ENCODE measurements at places on chromosomes 6 and 20.

GRCh38 chr6:46584586-46584985, 68.0 kb downstream of the CYP39A1 start:
- DNase-seq = no peak

GRCh38 chr6:157541618-157542413, 160.8 kb downstream of the ZDHHC14 start:
- DNase-seq = no peak

GRCh38 chr6:12030993-12031550, 19.0 kb downstream of the HIVEP1 start:
- DNase-seq = no peak

- DNase-seq = no peak
These were observed 24.6 kb downstream of the RBM38 start for GRCh38 chr20:57415771-57416170.

DNA sequence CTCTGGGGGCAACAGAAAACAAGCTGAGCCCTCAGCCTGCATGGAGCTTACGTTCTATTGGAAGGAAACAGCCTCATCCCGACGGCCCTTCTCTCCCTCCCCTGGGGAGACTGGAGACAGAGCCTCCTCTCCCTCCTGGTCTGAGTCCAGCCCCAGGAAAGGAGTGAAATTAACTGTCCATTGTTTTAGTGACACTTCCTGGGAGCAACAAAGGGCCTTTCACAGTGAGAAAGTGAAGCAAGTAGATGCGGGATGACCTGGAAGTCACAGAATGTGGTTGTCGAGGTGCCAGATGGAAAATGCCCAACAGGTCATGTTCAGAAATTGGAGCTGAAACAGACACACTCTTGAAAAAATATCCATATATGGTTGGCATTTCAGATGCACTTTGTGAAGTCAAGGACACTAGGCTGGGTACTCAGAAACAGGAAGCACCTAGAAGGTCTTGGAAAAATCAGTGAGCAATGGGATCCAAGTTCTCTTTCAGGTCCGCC, 77.8 kb downstream of the TFAP2C start:
- DNase-seq = no peak

GRCh38 chr6:169130113-169130512, 123.5 kb downstream of the THBS2 start:
- no peak for DNase-seq

DNA sequence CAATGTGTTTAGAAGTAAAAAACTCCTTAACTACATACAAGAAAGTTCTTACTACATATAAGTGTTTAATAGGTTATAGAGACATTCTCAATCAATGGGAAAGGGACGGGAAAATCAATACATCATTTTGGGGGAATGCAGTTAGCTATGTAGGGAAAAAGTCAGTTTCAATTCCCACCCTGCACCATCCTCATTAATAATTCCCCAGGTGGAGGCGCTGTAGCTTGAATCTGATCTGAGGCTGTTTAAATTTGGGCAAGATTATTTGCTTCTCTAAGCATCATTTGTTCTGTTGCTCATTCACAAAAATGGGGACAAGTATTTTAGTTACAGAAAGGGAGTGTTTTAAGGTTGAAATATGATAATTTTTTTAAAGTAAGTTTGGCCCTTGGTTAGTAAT, 19.1 kb downstream of the OLIG3 start:
- DNase-seq = no peak

GRCh38 chr6:63910863-63911551, 275.4 kb downstream of the PHF3 start:
- DNase-seq = no peak

GRCh38 chr6:63573076-63573898, 1.0 kb downstream of the LOC128125822 start:
- DNase-seq = peak; percentile 57

GRCh38 chr6:147283460-147283859, 79.2 kb downstream of the STXBP5 start:
- no peak for DNase-seq

- no peak for DNase-seq
These were observed 66.0 kb upstream of the STX16 start for GRCh38 chr20:58584881-58585752.

DNA sequence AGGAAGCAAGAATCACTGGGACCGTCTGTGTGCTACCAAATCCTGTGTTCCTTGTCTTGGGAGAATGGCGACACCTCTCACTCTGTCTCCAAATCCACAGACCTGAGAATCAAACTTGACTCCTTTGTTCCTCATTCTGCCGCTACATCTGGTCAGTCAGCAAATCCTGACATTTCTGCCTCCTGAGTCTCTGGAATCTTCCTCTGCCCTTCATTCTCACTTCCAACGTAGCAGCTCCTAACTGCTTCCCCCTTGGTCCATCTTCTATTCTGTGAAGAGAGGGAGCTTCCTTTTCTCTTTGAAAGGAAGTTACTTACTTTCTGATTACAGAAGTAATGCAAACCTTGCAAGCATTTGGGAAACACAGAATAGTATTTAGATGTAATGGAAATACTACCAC, 37.7 kb downstream of the SYTL3 start:
- DNase-seq = no peak

GRCh38 chr6:167733740-167734661, 92.7 kb upstream of the AFDN start:
- DNase-seq = no peak

- no peak for DNase-seq
These were observed 7.6 kb upstream of the TMC2 start for GRCh38 chr20:2528671-2529271.

GRCh38 chr20:35837577-35838195, 65.9 kb downstream of the PHF20 start:
- DNase-seq = no peak

- DNase-seq = no peak
These were observed 99.7 kb upstream of the ZNF217 start for GRCh38 chr20:53693262-53693871.

GRCh38 chr6:147528511-147529145, 20.1 kb downstream of the SAMD5 start:
- no peak for DNase-seq

DNA sequence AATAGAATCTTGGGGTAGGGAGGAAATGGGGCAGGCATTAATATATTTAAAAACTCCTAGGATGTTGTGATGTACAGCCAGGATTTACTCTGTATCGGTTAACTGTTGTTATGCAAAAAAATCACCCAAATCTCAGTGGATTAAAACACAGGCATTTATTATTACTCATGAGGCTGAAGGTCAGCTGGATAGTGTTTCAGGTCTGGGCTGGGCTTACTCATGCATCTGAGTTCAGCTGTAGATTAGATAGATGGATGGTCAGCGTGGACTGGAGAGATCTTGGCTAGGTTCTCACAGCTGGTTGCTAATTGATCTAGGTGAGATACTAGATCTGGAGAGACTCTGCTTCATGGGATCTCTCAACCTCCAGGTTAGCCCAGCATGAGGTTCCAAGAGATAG, 131.4 kb downstream of the BTBD3 start:
- DNase-seq = no peak

GRCh38 chr20:62970307-62971210, 18.1 kb downstream of the SLC17A9 start:
- no peak for DNase-seq

DNA sequence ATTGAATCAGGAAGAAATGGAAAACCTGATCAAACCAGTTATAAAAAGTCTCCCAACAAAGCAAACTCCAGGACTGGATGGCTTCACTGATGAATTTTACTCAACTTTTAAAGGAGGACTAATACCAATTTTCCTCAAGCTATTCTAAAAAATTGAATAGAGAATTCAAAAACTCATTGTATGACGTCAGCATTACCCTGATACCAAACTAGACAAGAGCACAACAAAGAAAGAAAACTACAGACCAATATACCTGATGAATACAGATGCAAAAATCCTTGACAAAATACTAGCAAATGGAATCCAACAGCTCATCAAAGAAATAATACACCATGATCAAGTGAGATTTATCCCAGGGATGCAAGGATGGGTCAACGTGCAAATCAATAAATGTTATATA, 172.9 kb downstream of the FNDC1 start:
- no peak for DNase-seq

DNA sequence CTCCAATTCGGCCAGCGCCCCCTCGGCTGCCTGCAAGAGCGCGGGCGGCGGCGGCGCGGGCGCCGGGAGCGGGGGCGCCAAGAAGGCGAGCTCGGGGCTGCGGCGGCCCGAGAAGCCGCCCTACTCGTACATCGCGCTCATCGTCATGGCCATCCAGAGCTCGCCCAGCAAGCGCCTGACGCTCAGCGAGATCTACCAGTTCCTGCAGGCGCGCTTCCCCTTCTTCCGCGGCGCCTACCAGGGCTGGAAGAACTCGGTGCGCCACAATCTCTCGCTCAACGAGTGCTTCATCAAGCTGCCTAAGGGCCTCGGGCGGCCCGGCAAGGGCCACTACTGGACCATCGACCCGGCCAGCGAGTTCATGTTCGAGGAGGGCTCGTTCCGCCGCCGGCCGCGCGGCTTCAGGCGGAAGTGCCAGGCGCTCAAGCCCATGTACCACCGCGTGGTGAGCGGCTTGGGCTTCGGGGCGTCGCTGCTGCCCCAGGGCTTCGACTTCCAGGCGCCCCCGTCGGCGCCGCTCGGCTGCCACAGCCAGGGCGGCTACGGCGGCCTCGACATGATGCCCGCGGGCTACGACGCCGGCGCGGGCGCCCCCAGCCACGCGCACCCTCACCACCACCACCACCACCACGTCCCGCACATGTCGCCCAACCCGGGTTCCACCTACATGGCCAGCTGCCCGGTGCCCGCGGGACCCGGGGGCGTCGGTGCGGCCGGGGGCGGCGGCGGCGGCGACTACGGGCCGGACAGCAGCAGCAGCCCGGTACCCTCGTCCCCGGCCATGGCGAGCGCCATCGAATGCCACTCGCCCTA, 963 bp downstream of the FOXF2 start:
- DNase-seq = no peak

GRCh38 chr20:48470141-48470540, 357.7 kb downstream of the PREX1 start:
- DNase-seq = no peak

DNA sequence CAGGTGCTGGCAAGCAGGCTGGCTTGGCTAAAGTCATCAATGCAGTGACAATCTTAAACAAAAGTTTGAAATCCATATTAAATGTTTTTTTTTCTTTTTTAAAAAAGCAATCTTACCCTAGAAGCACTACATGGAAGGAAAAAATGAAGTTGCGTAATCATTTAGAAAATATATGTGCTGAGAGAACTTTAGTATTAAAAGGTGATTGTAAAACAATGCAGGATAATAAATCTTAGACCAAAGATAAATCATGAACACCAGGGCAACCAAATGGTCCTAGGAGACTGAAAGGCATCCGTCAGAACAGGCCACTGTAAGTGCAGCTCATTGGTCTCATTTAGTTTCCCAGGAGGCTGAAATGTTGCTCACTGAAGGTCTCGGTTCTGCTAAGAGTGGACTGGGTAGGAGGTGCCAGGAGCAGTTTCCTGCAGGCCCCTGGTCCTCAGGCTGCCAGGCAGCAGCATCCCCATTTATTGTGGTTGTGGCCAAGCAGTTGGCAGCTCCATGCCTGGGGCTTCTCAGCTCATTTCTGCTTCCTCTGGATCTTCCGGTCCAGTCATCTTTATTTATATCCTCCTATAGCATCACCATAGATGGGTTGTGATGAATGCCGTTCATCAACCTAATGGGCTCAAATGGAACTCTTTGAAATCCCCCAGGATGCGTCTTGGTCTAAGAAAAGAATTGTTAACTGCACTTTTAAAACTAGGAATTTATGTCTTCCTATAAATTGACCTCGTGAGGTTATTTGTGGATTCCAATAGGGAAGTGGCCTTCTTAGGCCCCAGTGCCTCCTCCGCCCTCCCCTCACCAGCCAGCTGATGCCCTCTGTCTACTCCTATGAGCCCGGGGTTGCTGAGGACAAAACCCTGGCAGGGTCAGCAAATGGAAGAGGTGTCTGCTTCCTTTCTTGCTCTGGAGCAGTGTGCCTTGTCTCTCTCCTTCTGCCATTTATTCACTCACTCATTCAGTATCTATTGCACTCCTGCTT, 269.0 kb downstream of the UST start:
- no peak for DNase-seq

GRCh38 chr6:149963212-149963461, 606 bp upstream of the ULBP1 start:
- DNase-seq = no peak

GRCh38 chr6:167053895-167054530, 54.8 kb downstream of the CEP43 start:
- DNase-seq = no peak

GRCh38 chr6:31908791-31909190, 6.9 kb upstream of the ZBTB12 start:
- DNase-seq = no peak

GRCh38 chr6:141594874-141595273, 537.9 kb upstream of the GJE1 start:
- no peak for DNase-seq

DNA sequence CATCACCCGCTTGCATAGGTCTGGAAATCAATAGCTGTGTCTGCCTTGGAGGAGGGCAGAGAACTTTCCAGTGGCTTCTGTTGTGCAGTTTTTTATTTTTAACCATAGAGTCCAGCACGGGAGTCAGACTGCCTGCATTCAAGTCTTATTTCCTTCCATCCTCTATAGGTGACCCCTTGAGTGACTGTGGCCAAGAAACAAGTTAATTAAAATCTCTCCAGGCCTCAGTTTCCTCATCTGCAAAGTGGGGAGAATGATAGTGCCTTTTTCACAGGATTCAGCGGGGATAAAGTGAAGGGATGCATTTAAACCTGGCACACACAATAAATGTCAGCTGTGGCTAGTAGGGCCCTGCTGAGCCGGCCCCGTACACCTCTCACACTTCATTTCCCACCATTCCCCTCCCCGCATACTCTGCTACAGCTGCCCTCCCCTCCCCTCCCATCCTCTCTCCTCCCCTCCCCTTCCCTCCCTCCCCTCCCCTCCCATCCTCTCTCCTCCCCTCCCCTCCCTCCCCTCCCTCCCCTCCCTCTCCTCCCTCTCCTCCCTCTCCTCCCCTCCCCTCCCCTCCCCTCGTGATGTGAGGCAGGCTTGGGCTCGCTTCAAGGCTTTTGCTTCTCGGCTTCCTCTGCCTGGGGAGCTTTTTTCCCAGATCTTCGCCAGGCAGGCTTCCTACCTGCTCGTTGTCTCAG, 150.5 kb downstream of the TFAP2C start:
- DNase-seq = no peak

GRCh38 chr6:29965873-29966601, 23.7 kb downstream of the HLA-A start:
- peak; percentile 6 for DNase-seq

- peak; percentile 69 for DNase-seq
These were observed 66.1 kb upstream of the SLC22A16 start for GRCh38 chr6:110542311-110543024.

DNA sequence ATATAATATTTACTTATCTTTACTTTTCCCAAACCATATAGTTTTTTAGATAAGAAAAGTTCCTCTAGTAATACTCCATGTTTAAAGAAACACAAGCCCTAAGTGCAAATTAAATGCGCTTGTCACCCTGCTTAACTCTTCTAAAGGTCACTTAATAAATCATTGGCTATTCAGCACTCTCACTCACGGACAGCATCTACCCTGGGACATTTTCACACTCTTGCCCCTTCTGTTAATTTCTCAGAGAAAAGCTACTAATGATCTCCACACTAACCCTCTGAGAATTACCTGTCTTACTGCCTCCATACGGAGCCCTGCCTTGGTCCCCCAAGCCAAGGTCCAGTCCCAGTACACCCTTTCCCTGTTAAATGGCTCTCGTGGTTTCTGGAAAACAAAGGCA, 102.2 kb downstream of the NRN1 start:
- DNase-seq = no peak

Measured in nucleus accumbens (tissue), 56 donors.